Stomach (tissue), 19 donors: ENCODE measurements at places on chromosomes 2 and 18.
A peak's percentile ranks its signal among the peaks of the same experiment; 100 is the strongest.

- H3K4me3 ChIP-seq = no peak overlapping the region
- H3K27ac ChIP-seq = no peak overlapping the region
- peak; percentile 23 for DNase-seq
- no peaks in the 10 kb centered on the region for H3K4me1 ChIP-seq
These were observed 11.5 kb downstream of the COPS9 start for GRCh38 chr2:240124651-240125030.

DNA sequence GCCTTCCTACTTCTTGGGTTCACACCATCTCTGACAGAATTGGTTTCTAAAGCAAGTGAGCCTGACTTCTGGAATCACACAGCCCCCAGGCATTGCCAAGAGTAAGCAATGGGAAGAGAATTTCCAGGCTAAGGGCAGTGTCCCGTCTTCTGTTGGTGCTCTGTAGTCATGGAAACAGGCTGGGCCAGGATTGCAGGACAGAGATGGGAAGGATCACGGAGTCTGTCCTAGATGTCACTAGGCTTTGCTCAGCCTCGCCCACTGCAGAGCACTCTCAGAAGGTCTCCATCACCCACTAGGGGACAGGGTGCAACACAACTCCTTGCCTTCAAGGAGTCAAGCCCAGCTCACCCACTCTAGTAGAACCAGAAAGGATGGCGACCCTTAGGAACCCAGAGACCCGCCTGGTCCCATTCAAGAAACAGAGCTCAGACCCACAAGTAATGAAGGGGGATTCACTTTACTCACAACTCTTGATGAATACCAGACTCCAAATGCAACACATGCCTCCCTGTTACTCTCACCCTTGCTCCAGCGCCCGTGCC, 48.6 kb upstream of the TEX51 start:
- H3K36me3 ChIP-seq = no peaks in the 10 kb centered on the region
- H3K27me3 ChIP-seq = peaks cover 8% of the 10 kb centered on the region
- H3K4me3 ChIP-seq = no peak overlapping the region
- H3K27ac ChIP-seq = no peak overlapping the region

DNA sequence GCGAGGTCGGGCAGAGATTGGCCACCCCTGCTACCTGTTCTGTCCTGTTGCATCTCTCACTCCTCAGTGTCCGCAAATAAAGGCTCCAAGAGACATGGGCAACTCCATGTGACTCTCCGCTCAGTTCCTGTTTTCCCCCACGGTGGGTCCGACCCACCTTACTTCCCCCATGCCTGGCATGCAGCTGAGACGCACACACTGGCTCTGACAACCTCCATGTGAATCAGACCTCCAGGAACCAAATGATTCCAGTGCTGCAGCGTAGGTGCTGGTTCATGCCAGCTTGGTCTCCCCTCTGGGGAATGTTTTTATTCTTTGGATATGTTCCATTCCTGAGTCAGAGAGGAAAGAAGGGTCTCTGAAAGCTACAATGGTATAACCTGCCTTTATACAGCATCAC, 221.5 kb downstream of the SH3RF3 start:
- H3K36me3 ChIP-seq = no peaks in the 10 kb centered on the region
- no peaks in the 10 kb centered on the region for H3K27me3 ChIP-seq
- H3K4me3 ChIP-seq = no peak overlapping the region
- no peak for DNase-seq

DNA sequence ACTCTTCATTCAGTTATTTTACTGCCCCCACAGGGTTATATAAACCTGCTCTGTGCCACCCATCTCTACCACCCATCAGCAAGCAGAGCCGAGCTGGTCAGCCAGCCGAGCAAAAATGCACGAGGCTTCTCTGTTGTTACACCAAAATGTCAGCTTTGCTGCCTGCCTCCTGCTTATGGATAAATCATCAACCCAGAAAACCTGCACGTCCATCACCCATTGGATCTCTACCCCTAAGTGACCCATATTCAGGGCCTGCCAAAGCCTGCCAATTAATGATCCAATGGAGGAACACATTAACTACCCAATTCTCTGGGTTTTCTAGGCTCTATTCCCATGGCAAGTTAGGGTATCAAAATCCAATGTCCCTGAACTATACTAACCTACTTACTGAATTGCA, 365.5 kb upstream of the ACVR2A start:
- no peak overlapping the region for H3K4me3 ChIP-seq
- H3K4me1 ChIP-seq = no peaks in the 10 kb centered on the region
- no peaks in the 10 kb centered on the region for H3K36me3 ChIP-seq

GRCh38 chr2:144382849-144383248, 137.1 kb downstream of the ZEB2 start:
- H3K36me3 ChIP-seq = no peaks in the 10 kb centered on the region
- no peaks in the 10 kb centered on the region for H3K4me1 ChIP-seq
- no peak overlapping the region for H3K4me3 ChIP-seq
- no peaks in the 10 kb centered on the region for H3K27me3 ChIP-seq
- peak; percentile 30 for DNase-seq

- H3K4me1 ChIP-seq = no peaks in the 10 kb centered on the region
- no peaks in the 10 kb centered on the region for H3K36me3 ChIP-seq
- no peak overlapping the region for H3K4me3 ChIP-seq
These were observed 41.1 kb downstream of the CDCA7 start for GRCh38 chr2:173395567-173396351.

- no peak overlapping the region for H3K4me3 ChIP-seq
- no peaks in the 10 kb centered on the region for H3K4me1 ChIP-seq
- H3K27me3 ChIP-seq = no peaks in the 10 kb centered on the region
- DNase-seq = no peak
- no peaks in the 10 kb centered on the region for H3K36me3 ChIP-seq
These were observed 90.2 kb upstream of the ODC1 start for GRCh38 chr2:10538224-10538894.

GRCh38 chr18:28080876-28081300, 96.0 kb downstream of the CDH2 start:
- no peak overlapping the region for H3K4me3 ChIP-seq
- no peaks in the 10 kb centered on the region for H3K27me3 ChIP-seq
- H3K27ac ChIP-seq = no peak overlapping the region
- no peaks in the 10 kb centered on the region for H3K4me1 ChIP-seq
- H3K36me3 ChIP-seq = no peaks in the 10 kb centered on the region

DNA sequence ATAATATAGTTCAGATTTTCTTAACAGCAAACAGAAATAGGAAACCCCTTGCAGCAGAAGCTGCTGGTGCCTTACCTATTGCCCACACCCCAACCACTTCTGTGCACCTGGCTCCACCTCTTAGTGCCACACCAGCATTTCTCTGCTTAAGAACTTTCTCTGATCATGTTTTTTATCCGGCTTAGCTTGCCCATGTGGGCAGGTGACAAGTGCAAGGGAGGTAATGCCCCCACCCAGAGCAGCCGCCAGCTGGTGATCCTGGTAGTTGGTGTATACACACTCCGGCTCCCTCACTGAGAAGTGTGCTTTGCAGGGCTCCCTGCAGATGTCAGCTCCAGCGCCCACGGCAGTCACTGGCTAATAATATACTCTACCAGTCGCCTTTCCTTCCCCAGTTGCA, 126.3 kb downstream of the ALPK2 start:
- no peak overlapping the region for H3K4me3 ChIP-seq
- no peak for DNase-seq
- no peak overlapping the region for H3K27ac ChIP-seq
- H3K4me1 ChIP-seq = no peaks in the 10 kb centered on the region
- H3K27me3 ChIP-seq = no peaks in the 10 kb centered on the region

- H3K36me3 ChIP-seq = no peaks in the 10 kb centered on the region
- peak; percentile 26 for DNase-seq
- no peak overlapping the region for H3K27ac ChIP-seq
These were observed 11.8 kb downstream of the FBLN7 start for GRCh38 chr2:112149866-112150435.

GRCh38 chr2:228469721-228470120, 288.2 kb upstream of the SPHKAP start:
- no peak for DNase-seq
- no peaks in the 10 kb centered on the region for H3K4me1 ChIP-seq
- H3K36me3 ChIP-seq = no peaks in the 10 kb centered on the region
- H3K27me3 ChIP-seq = no peaks in the 10 kb centered on the region
- no peak overlapping the region for H3K4me3 ChIP-seq
